ENCODE measurements at places on chromosomes 2 and 18.

DNA sequence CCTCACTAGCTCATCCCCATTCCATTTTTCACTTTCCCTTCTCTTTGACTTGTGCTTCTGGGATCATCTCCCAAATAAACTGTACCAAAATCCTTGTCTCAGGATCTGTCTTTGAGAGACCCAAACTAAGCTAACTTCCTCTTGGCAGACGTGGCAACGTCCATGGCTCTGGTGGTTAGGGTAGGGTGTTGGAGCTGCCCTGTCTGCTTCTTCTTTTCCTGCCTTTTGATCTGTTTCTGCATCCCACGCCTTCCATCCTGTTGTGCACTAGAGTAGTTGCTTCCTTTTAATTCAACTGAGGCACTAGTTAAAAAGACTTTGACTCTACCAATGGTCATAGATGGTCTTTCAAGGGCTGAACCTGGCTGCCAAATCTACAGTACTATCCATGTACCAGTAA, 5.5 kb upstream of the MAP4K4 start:
- no peak for DNase-seq

- DNase-seq, result no peak
Measured at GRCh38 chr2:238595750-238596570, 169.2 kb downstream of the ASB1 start.

DNA sequence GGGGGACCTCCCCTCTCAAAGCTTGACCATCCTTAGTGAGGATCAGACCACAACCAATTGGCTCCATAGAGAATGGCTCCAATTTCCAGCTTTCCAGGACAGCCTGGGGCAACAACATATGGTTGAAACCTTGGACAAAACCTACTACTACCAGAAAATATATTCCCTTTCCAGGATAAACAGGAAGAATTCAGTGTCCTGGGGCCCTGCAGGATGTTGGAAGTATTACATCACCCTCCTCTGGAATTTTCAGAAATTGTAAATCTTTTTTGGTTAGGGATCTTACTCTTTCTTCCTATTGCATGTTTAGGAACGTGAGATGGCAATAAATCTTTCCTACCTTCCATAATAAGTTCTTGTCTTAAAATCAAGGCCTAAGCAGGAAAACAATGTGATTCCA, 158.9 kb upstream of the MEIS1 start:
- no peak for DNase-seq

DNA sequence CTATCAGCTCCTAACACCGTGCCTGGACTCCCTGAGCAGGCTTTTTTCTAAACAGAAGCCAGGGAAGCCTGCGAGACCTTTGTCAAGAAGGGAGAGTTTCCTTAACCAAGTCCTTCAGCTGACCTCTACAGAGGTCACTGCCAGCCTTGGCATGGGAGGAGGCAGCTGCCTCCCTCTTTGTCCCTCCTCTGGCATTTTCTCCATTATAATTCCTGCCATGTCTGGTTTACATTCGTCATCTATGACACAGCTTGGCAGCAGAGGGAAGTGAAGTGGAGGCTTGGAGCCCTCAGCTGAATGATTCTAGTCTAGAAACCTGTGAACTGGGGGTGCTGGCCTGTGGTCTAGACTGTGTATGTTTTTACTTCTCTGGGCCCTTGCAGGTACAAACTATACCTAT, 22.5 kb downstream of the LIPG start:
- DNase-seq, result no peak

Measured in activated naive CD4-positive, alpha-beta T cell treated with anti-CD3 and anti-CD28 coated beads, Interleukin-2, amount 50 U/mL, for 72 hours (primary cell).